ENCODE measurements at places on chromosomes 1 and 21.

DNA sequence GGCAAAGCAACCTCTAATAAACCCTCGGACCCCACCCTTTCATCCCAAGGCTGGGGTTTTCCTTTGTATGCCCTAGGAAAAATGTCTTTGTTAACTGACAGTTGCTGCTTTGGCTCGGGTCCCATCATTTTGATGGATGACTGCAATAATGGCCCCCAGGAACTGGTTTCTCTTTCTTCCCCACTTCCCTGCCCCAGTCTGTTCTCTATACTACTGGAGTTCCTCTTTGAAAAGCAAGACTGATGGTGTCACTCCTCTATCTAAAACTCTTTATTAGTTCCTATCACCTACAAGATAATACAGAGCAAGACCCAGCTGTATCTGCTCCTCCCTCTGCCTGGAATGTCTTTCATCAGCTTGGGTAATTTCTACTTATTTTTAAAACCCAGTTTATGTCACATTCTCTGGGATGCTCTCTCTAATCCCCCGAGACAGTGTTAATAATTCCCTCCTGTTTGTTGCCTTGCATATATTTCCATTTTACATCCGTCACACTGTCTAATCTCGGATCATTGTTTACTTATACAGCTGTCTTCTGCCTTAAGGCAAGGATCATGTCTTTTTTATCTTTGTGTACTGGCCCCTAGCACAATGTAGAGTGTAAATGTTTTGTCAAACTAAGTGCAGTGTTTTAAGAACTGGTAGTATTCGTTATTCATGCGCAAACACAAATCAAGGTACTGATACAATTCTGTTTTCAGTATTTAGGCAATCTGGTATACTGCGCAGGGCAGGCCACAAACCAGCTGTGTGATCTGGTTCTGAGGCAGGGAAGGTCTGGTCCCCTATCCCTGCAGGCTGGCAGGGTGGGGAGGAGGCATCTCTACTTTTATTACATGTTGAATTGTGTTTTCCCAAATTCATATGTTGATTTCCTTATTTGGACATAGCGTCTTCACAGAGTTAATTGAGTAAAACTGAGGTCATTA is 16.1 kb downstream of the SLAMF1 start:
- DNase-seq = no peak

DNA sequence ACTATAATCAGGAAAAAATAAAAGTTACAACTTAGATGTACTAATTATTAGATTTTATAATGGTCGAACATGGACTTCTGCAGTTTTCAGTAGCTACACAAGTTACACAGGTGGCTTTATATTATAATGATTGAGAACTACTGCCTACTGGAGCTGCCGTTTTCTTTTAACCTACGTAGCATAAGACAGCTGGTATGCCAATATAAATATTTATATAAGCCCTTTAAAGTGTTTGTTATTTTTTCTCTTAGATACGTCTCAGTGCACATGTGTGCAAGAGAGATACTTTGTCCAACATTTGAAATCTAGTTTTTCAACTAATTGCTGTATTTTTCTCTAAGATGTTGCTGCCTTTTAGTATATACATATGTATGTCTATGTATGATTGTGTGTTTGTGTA is 42.4 kb downstream of the PDC start:
- DNase-seq = no peak

- no peak for DNase-seq
These were observed 1.4 kb downstream of the TSSK3 start for GRCh38 chr1:32363713-32364112.

DNA sequence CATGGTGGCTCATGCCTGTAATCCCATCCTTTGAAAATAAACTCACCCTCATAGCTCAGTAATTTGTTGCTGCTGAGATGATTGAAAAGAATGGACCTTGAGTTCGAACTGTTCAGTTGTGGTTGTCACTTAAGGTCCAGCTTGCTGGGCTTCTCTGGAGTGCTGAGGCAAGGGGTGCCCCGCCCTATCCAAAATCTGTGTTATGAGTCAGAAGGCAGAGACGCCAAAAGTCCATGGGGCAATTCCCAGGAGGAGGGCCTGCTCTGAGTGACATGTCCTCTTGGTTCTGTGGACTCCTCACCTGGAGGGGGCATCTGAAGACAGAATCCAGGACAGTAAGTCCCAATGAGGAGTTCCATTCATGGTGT is 64.8 kb downstream of the MYOM3 start:
- peak; percentile 1 for DNase-seq

- DNase-seq = no peak
These were observed 27.5 kb downstream of the KCTD3 start for GRCh38 chr1:215594640-215595039.

GRCh38 chr1:26858891-26859640 is 3.9 kb upstream of the SFN start:
- DNase-seq = no peak
